Umbilical cord (tissue), 2 donors: ENCODE measurements at places on chromosomes 1 and 21.

- DNase-seq, result no peak
These were observed 32.1 kb downstream of the ARID4B start for GRCh38 chr1:235295902-235296350.

DNA sequence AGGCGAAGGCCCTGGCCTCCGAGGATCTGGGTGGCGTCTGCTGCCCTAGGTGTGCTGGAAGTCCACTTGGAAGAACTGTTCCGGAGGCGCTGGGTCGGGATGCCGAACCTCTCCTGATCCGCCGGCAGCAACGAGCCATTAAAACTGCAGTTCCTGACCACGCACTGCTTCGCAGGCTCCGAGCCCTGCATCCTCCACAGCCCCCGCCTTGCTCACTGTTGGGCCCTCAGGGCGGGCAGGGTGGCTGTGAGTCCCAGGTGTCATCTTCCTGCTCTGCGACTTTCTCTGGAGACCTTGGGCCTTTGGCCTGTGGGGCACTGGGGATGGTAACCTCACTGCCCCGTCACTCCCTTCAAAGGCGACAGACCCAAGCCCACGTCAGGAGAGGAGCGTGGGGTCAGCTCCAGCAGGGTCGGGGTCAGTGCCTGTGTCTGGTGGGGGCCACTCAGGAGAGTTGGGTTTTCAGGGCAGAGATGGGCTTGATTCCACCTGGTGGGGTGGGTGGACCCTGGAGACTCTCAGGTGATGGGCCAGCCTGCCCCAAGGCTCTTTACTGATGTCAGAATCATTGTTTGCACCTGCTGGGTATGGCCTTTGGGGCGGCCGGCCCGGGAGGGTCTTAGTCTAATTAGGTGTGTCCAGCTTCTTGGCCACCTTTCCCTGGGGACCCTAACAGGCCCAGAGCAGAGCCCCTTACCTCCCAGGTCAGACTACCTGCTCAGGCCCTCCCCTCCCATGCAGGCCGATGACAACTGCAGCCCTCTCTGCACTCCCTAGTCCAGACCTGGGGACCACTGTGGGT is 3.1 kb downstream of the PRXL2B start:
- no peak for DNase-seq

DNA sequence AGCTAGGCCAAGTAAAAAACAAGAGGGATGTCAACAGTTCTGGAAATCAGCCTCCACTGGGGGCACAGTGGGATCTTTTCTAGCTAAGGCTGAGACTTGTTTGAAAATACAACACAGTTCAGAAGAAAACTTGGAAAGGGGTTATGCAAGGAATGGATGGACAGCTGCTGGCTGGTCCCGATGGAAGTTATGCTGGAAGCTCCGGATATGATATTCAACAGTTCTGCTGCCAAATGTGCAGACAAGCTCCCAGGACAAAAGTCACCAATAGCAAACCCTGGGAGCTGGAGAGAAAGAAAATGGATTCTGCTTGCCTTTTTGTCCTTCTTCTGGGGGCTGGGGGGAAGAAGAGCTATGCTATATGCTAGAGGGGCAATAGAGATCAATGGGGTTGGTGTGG is 14.3 kb downstream of the LMX1A start:
- no peak for DNase-seq

- no peak for DNase-seq
These were observed 40.6 kb downstream of the SELL start for GRCh38 chr1:169670836-169671235.

DNA sequence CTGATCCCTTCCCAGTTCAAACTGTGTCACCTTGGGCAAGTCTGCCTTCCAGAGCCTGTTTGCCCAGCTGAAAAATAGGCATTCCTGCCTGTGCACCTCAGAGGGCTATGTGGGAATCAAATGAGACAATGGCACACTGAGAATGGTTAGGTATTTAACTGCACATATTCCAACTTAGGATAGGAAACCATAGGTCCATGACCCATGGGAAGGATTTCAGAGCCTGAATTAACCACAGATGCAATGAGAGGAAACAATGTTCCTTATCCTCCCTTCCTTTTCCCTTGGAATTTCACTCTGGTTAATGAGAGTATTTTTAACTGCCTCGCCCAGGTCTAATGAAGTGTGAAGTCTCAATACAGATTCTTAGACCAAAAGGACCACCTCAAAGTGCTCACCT is 12.7 kb downstream of the PAFAH2 start:
- no peak for DNase-seq

DNA sequence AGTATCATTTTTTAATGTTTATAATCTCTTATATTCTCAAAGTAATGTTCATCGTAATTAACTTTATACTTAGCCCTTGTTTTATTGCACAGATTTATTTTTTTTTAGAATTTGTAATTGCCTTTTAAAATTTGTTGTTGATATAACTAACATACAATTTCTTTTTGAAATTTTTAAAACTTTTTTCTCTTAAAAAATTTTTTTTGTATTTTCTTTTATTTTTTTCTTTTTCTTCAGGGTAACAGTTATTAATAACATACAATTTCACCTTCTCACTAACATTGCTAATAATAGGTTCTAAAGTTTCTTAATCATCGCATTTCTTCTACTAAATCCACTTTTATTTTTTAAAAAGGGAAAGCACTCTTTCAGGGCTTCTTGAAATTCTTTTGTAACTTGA is 11.3 kb upstream of the VAMP4 start:
- no peak for DNase-seq

GRCh38 chr1:162676087-162676486 is 43.8 kb downstream of the DDR2 start:
- DNase-seq, result peak; percentile 41

DNA sequence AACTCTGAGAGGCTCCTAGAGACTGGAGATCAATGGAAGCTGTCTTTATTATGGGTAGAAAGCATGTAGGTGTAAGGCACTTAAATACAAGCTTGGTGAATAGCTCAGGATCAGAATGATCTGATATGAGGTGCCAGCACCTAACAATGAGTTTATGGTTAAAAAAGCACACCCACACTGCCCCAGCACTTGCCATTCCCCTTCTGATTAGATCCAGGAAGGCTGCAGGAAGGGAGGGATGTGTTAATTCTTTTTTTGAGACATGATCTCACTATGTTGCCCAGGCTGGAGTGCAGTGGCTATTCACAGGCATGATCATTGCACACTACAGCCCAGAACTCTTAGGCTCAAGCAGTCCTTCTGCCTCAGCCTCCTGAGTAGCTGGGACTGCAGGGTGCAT is 71.8 kb upstream of the IVNS1ABP start:
- DNase-seq, result no peak
